ENCODE measurements at places on chromosomes 16 and 17.

DNA sequence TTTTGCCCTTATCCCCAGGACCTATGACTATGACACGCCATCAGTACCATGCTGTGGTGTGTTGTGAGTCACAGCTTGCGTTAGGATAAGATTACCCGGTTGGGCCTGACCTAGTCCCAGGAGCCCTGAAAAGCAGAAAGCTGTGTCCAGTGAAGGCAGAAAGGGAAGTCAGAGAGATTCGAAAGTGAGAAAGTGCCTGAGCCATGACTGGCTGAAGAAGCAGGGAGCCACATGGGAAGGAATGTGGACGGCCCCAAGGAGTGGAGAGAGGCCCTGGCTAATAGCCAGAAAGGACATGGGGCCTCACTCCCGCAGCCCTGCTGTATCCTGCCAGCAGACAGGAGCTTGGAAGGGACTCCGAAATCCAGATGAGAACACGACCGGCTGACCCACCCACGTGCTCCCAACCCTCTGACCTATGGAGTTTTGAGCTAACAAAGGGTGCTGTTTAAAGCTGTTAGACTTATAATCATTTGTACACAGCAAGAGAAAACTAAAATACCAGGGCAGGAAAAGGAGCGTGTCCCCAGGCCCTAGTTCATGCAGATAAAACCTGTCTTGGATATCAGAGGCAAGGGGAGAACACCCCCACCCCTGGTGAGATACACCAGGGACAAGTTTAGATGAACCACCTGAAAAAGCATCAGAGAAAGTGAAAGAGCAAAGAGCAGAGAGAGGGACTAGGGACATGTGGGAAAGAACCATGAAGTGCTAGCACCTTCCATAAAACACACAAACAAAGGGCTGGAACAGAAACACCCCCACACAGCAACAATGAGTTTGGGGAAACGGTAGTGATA lies 115.3 kb downstream of the SLC39A11 start:
- no peak for DNase-seq

- no peak for DNase-seq
Observed at GRCh38 chr17:14432079-14432478, 131.2 kb downstream of the HS3ST3B1 start.

DNA sequence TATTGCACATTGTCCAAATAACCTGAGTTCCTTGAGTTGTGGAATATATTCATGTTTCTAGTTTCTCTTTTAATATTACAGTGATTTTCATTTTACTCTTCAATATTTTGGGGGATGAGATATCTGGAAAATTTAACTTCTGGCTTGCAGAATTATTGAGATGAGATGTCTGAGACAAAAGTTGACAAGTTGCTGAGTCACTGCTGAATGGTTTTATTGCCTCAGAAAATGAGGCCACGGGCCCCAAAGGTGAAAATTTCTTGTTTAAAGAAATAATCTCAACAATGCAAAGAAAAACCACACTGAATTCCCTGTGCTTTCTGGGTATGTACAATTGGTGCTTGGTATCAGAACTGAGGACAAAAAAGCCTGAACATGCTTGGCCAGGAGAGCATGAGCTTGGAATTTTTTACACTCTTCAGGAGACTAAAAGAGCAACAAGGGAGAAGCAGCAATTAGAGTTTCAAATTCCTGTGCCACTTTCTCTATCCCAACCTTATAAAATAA lies 129.2 kb upstream of the TOM1L1 start:
- DNase-seq = no peak

DNA sequence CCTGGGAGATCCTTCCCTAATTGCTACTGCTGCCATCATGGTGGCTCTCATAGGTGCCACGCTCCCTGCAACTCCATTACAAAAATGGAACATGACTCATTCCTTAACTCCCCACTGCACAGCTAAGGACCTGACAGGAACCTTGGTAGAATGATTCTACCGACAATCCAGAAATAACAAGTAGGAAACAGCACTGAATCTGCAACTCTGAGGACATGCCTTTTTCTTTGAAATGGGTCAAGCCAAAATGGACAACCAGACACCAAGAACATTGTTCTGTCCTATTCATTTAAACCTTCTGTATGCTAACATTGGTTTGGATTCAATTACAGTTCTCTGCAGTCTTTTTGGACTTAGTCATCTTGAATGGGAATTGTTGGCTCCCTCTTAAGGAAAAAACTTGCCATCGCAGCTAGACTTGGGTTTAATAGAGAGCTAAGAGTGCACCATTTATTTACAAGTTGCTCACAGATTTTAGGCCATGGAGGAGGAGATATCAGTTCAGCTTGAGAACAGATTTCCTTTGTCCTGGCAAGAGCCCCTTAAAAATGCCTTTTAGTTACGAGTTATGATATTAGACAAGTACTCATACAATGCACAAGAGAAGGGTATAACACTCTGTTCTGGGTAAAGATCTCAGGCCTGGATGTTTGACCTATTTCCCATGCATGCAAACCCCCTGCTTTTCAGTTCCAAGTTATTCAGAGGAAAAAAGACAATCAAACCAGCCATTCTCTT lies 20.9 kb upstream of the NSRP1 start:
- no peak for DNase-seq

DNA sequence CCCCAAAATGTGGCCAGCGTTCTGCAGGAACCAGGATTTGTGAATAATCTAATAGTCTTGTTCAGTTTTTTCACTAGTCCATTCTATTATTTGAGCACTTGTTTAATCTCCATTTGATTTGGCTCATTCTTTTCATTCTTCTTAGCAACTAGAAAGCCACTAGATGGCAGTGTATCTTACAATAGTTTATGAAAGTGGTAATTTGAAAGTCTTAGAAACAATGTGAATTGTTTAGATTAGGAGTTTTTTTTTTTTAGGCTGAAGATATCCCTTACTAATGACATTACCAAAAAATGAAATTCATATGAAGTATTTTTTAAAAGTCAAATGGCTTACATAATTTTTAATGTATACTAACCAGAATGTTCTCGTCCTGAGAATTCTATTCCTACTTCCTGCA lies 6.7 kb downstream of the ERI2 start:
- DNase-seq = no peak

DNA sequence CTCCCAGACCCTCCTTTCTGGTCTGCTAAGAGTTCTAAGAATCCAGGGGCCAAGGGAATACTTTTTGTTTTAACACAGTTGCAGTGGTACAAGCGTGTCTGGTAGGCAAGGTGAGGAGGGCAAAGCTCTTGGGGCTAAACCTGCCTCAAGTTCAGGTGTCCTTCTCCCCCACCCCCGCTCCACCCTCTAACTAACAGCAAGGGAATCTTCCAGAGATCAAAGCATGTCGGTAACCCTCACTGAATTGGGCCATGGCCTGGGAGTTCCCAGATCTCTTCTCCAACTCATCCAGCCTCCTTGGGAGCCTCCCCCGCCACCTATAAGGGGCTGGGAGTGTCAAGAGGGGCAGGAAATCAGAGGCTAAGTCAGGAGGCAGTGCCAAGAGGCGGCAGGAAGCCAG lies 55.7 kb upstream of the TAC4 start:
- no peak for DNase-seq

GRCh38 chr17:21269394-21269793 lies 15.1 kb upstream of the MAP2K3 start:
- no peak for DNase-seq

All from stimulated activated CD4-positive, alpha-beta T cell treated with anti-CD3 and anti-CD28 coated beads, Interleukin-1b, Interleukin-23, amount 100 ng/mL, for 1 hour (primary cell).